ENCODE measurements at places on chromosomes 12 and 14. TPM values are rescaled to one million over a fixed set of nuclear protein-coding genes. Genes with fewer than 3 reads are reported as not detected.

DNA sequence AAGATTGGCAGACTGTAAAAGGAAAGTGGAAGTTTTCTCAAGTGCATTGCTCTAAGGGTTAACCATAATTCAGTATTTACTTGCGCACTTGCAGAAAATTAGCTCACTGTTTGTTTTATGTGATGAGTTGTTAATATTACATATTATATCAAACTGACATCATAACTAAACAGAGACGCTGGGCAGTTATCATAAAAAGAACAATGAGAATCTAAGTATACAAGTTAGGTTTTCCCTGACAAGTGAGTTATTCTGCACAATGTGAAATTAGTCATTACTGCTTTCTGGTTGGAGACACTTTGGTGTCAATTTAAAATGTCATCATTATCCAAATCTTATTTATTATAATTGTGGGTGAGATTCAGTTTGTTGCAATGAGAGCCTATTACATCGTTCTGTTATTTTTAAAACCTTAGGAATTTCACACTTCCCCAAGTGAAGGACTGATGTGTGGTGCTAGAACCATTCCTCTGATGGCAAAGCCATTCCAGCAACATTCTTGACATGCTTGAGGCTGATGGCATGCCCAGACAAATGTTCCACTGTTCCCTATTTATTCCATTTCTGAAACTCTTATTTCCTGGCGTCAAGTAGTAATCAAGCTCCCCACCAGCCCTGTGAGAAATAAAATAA, 90.1 kb upstream of the FLRT2 start:
- no peak overlapping the region for H3K4me3 ChIP-seq
- H3K27me3 ChIP-seq = no peaks in the 10 kb centered on the region
- no peak overlapping the region for H3K27ac ChIP-seq
- DNase-seq = no peak
- no peaks in the 10 kb centered on the region for H3K36me3 ChIP-seq
- no peaks in the 10 kb centered on the region for H3K4me1 ChIP-seq

- H3K27me3 ChIP-seq = no peaks in the 10 kb centered on the region
- peaks cover 22% of the 10 kb centered on the region for H3K4me1 ChIP-seq
- H3K4me3 ChIP-seq = no peak overlapping the region
These were observed 16.2 kb downstream of the NCKAP5L start for GRCh38 chr12:49811961-49812401.

DNA sequence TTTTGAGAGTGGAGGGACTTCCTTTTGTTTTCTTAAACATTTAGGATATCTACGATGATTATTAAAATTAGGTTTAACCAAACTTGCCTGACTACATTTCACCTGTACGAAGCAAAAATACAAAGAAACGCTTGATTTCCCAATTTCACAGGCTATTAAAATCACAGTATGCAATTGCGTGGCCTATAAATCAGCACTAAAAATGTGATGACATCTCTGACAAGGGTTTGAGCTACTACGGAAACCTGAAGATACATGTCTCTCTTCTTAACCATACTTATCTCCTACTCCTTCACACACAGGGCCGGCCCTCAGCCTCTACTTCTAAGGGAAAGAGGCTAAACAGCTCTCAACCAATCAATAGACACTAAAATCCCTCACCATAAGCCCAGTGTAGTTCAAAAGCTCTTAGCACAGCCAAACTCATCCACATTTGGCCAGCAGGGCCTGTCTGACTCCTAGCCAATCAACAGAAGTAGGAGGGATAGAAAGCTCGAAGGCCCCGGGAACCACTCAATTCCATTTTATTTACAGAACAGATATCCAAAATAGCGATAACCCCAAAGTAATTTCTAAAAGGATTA, 137.3 kb downstream of the FOXN3 start:
- no peak overlapping the region for H3K4me3 ChIP-seq
- no peaks in the 10 kb centered on the region for H3K27me3 ChIP-seq
- DNase-seq = no peak

DNA sequence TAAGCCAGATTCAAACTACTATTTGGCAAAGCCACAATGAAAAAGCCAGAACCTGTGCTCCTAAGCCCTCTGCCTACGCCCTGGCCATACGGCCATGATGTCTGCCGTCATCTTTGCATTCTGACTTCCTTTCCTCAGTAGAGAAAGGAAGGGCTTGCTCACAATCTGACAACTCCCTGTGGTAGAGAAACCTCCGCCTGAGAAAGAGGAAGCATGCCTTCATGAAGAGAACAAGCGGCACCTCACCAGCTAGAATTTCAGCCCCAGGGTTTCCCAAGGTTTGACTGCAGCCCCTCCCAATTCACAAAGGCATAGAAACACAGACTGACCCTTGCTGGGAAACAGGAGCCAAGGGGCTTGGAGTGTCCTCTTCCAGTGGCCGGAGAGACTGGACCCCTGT, 25.7 kb downstream of the TEP1 start:
- no peaks in the 10 kb centered on the region for H3K36me3 ChIP-seq
- H3K27ac ChIP-seq = no peak overlapping the region
- DNase-seq = no peak
- no peak overlapping the region for H3K4me3 ChIP-seq

DNA sequence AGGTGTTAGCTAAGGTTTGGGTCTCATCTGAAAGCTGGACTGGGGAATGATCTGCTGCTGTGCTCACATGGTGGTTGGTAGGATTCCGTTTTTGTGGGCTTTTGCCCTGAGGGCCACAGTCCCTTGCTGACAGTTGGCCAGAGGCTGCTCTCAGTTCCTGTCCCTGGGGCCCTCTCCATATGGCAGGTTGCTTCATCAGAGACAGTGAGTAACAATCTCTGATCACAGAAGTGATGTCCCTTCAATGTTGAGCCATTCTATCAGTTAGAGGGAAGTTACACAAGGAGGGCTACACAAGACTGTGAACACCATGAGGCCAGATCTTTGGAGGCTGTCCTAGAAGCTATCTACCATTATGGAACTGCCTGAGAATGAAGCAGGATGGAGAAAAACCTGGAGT, 137.2 kb downstream of the AACS start:
- no peak overlapping the region for H3K27ac ChIP-seq
- H3K36me3 ChIP-seq = no peaks in the 10 kb centered on the region
- H3K4me3 ChIP-seq = no peak overlapping the region
- H3K4me1 ChIP-seq = no peaks in the 10 kb centered on the region
- H3K27me3 ChIP-seq = peaks cover 18% of the 10 kb centered on the region
- DNase-seq = no peak

- no peaks in the 10 kb centered on the region for H3K4me1 ChIP-seq
- no peaks in the 10 kb centered on the region for H3K36me3 ChIP-seq
These were observed 60.0 kb downstream of the MYF5 start for GRCh38 chr12:80776706-80777105.

DNA sequence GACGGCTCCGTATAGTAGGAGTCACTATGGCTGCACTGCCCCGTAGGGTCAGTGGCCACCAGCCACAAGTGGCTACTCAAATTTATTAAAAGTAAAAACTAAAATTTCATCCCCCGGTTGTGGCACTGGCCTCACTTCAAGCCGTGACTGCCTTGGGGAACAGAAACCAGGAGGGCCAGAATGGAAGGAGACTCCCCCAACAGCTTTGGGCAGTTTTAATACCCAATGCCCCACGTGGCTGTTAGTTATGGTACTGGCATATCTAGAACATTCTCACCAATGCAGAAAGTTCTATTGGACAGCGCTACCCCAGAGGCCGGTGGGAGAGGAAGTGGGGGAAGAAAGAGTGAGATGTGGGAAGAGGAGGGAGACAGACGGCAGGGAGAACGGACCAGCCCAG, 6.2 kb downstream of the NCOR2 start:
- peaks cover 32% of the 10 kb centered on the region for H3K4me1 ChIP-seq
- no peak for DNase-seq
- no peak overlapping the region for H3K27ac ChIP-seq
- no peak overlapping the region for H3K4me3 ChIP-seq

DNA sequence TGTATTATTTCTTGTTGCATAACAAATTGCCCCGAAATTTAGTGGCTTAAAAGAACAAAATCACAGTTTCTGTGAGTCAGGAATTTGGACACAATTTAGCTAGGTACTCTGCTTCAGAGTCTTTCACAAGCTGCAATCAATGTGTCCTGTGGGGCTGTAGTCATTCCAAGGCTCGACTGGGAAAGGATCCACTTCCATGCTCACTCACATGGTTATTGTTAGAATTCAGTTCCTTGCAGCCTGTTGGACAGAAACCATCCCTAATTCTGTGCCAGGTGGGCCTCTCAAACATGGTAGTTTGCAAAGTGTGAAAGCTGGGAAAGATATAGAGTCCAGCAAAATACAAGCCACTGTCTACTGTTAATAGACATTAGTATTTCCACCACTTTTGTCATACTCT, 59.7 kb upstream of the ARID2 start:
- H3K4me3 ChIP-seq = no peak overlapping the region
- no peaks in the 10 kb centered on the region for H3K4me1 ChIP-seq
- no peak overlapping the region for H3K27ac ChIP-seq
- H3K36me3 ChIP-seq = no peaks in the 10 kb centered on the region
- no peak for DNase-seq

- H3K27me3 ChIP-seq = no peaks in the 10 kb centered on the region
- peaks cover 26% of the 10 kb centered on the region for H3K4me1 ChIP-seq
- H3K36me3 ChIP-seq = no peaks in the 10 kb centered on the region
- DNase-seq = peak; percentile 29
- H3K4me3 ChIP-seq = no peak overlapping the region
- peak overlapping the region; percentile 57 for H3K27ac ChIP-seq
These were observed 2.6 kb upstream of the SLC11A2 start for GRCh38 chr12:51028813-51029150.

DNA sequence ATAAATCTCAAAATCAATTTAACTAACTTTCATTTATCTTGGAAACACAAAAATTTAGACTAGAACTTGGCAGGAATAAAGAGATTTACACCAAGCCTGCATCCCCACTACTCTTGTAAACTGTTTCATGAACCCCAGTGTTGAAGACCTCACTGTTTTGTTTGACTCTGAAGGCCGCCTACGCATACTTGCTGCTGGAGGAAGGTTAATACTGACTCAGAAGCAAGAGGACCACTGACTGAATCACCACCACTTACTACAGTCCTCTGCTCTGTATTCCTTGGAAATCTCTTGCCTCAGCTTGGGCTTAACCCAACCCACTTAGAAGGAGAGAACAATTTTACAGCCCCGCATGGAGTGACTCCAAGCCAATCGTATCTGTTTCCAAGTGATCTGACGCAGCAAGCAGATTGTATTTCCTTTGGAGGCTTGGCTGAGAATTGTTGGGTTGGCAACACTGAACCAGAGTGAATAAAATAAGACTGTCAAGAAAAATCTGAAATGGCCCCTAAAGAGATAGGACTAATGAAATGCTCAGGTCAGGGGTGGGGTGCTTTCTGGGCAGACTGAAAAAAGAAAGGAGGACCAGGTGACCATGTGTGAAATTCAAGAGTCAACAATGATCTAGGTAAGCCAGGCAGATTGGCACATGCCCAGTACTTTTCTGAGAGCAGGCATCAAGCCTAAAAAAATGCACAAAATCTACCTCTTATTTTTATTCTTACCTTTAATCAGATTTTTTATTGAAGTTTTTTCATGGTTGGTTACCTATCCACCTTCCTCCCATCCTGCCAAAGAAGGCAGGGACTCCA, 248.6 kb downstream of the ZFP36L1 start:
- H3K36me3 ChIP-seq = no peaks in the 10 kb centered on the region
- peak overlapping the region; percentile 62 for H3K27ac ChIP-seq
- H3K27me3 ChIP-seq = no peaks in the 10 kb centered on the region

DNA sequence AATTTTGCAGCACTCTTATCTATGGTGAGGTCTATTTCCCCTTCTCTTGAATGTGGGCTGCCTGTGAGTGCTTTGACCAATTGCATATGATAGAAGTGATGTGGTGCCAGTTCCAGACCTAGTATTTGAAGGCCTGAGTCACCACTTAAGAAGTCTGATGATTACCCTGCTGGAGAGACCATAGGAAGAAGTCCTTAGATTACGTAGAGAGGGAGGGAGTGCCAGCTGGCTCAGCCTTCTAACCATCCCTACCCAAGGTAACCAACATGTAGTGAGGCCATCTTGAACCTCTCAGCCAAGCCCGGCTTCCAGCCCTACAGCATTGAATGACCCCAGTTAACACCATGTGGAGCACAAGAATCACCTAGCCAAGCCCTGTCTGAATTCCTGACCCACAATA, 166.9 kb downstream of the NELL2 start:
- no peak overlapping the region for H3K4me3 ChIP-seq
- H3K4me1 ChIP-seq = no peaks in the 10 kb centered on the region
- DNase-seq = no peak
- H3K27ac ChIP-seq = no peak overlapping the region
- H3K27me3 ChIP-seq = no peaks in the 10 kb centered on the region

GRCh38 chr12:48018618-48018995, 14.3 kb upstream of the COL2A1 start:
- no peaks in the 10 kb centered on the region for H3K27me3 ChIP-seq
- no peaks in the 10 kb centered on the region for H3K36me3 ChIP-seq
- peaks cover 20% of the 10 kb centered on the region for H3K4me1 ChIP-seq
- no peak overlapping the region for H3K4me3 ChIP-seq

DNA sequence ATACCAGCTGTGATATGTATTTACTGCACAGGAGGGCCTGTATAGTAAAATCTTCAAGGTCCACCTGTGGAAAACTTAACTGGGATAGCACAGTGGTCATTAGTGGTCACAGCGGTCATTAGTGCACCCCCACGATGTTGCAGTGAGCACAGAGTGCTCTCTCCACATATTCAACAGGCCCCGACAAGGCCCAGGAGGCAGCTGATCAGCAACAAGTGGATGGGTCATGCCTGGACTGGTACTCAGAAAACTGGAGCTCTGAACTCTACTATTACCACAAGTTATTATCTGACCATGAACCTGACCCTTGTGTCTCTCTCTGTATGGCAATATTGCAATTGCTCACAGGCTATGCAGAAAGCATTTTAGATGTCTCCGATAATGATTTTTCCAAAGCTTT, 129.5 kb downstream of the SLC35F4 start:
- H3K4me3 ChIP-seq = no peak overlapping the region
- H3K36me3 ChIP-seq = no peaks in the 10 kb centered on the region
- no peaks in the 10 kb centered on the region for H3K27me3 ChIP-seq
- no peak overlapping the region for H3K27ac ChIP-seq
- no peak for DNase-seq

GRCh38 chr14:58752771-58753201, 115.0 kb downstream of the DACT1 start:
- no peak for DNase-seq
- no peaks in the 10 kb centered on the region for H3K36me3 ChIP-seq
- H3K27ac ChIP-seq = no peak overlapping the region

- H3K4me1 ChIP-seq = no peaks in the 10 kb centered on the region
- no peak overlapping the region for H3K27ac ChIP-seq
- no peaks in the 10 kb centered on the region for H3K27me3 ChIP-seq
- no peak overlapping the region for H3K4me3 ChIP-seq
- H3K36me3 ChIP-seq = peaks cover 2% of the 10 kb centered on the region
These were observed 7.7 kb downstream of the MVK start for GRCh38 chr12:109581334-109581691.

EGLN3 gene
- 14.9 TPM for polyA plus RNA-seq

RTL1 gene
- 1.4 TPM for polyA plus RNA-seq

GUCY2C gene
- 12.9 TPM for polyA plus RNA-seq

ART4 gene
- polyA plus RNA-seq = 7.3 TPM

RNASE4 gene
- polyA plus RNA-seq = 44.5 TPM

ZBTB42 gene
- polyA plus RNA-seq = 3.6 TPM

PRH2 gene
- not detected for polyA plus RNA-seq

All from hepatocyte (in vitro differentiated cells).